Cortex of kidney (tissue), 1 donor: ENCODE measurements at places on chromosomes 1 and 21.

- no peak for DNase-seq
Measured at GRCh38 chr1:100759188-100759587, 39.6 kb downstream of the VCAM1 start.

DNA sequence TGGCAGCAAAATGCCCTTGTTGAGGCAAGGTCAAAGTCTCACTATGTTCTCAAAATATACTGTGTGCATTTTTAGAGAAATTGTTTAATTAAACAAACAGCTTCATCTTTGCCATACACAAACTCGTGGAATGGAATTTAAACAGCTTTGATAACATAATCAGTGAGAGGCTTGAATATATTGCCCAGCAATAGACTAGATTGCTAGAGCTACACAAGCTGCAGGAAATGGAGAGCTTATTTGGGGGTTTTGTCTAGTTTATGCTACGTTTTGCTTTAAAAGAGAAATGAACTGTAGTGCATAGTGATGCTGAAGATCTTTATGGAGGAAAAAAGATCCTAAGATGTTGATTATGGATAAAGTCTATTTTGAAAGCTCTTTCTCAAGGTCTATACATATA, 166.8 kb upstream of the HMCN1 start:
- DNase-seq: no peak

- no peak for DNase-seq
Measured at GRCh38 chr1:178973652-178974101, 52.0 kb upstream of the FAM20B start.

DNA sequence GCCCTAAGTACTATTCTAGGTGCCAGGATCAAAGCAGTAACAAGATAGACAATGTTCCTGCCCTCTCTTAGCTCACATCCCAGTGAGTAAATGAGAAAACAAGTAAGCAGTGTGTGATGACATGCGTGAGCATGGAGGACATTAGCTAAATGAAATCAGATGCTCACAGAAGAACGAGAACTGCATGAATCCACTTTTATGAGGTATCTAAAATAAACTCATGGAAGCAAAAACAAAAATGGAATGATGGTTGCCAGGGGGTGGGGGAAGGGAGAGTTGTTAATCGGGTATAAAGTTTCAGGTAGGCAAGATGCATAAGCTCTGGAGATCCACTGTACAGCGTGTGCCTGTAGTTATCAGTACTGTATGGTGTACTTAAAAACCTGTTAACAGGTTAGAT, 195.1 kb downstream of the HHAT start:
- DNase-seq: no peak

DNA sequence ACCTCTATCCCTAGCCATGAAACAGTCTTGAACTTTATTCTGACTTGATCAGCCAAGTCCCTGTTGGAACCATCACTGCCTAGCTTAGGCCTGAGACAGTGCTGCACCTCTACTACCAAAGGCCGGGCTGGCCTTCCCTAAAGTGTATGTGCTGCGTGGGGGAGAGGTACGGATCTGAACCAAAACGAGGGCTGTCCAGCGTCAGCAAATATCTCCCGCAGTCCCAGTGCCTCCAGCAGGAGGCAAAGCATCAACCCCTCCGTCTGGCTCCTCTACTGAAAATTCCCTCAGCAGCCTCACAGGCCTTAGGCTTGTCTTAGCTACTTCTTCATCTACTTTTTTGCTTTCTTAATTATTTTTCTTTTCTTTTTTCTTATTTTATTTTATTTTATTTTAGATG, 33.3 kb upstream of the KIF26B start:
- DNase-seq: no peak

DNA sequence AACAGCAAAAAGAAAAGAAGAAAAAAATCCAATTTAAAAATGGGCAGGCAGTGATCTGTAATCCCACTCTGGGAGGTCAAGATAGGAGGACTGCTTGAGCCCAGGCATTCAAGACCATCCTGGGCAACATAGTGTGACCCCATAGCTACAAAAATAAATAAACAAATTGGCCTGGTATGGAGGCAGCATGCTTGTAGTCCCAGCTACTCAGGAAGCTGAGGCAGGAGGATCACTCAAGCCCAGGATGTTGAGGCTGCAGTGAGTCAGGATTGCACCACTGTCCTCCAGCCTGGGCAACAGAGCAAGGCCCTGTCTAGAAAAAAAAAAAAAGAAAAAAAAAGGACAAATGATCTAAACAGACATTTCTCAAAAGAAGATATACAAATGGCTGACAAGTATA, 99.6 kb downstream of the EIF4G3 start:
- DNase-seq: no peak

DNA sequence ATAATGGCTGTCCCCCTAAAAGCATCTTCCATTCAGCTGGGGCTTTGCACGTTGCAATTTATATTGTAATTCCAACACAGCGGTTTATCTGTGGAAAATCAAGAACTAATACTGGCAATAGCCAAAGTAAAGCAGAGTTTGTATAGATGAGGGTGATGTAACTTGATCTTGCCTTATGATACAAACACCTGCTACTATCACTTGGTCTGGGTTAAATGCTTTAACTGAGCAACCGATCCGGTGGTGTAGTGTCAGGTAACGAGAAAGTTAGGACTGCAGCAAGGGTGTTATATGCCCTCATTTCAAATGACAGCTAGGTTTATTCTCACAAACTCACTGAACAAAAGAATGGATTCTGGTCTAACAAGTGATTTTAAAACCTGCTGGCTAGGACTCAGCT, 47.3 kb upstream of the PLPPR4 start:
- no peak for DNase-seq

DNA sequence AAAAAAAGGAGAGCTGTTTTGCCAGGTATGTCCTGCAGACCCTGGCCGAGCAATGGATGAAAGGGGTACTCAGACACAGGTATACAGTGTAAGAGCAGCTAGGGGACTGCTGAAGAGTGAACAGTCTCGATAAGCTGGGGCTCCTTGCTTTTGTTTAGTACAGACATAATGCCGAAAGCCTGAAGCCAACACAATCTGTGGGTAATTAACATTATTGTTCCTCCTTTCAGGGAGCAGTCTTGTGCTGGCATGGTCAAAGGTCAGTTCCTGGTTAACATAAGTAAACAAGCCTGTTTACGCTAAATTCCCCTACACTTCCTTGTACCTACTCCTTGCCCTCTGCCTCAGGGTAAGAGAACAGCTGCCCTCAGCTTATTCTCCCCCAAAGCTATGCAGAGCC, 272.3 kb upstream of the ST6GALNAC5 start:
- DNase-seq: no peak

- DNase-seq: no peak
Measured at GRCh38 chr21:45410151-45410864, 5.3 kb downstream of the COL18A1 start.

DNA sequence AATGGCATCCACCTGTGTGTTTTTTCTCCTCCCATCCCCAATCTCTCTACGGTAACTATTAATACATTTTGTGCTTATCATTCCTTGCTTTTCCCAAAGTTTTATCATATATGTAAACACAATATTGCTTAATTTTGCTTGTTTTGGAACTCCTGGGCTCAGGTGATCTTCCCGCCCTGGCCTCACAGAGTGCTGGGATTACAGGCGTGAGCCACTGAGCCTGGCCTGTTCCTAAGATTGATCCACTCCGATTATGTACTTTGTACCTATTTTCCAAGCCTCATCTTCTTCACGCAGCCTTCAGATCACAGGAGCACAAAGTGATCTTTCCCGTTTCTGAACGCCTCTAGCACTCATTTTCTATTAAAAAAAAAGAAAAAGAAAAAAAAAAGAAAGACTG, 45.2 kb downstream of the MEF2D start:
- no peak for DNase-seq

DNA sequence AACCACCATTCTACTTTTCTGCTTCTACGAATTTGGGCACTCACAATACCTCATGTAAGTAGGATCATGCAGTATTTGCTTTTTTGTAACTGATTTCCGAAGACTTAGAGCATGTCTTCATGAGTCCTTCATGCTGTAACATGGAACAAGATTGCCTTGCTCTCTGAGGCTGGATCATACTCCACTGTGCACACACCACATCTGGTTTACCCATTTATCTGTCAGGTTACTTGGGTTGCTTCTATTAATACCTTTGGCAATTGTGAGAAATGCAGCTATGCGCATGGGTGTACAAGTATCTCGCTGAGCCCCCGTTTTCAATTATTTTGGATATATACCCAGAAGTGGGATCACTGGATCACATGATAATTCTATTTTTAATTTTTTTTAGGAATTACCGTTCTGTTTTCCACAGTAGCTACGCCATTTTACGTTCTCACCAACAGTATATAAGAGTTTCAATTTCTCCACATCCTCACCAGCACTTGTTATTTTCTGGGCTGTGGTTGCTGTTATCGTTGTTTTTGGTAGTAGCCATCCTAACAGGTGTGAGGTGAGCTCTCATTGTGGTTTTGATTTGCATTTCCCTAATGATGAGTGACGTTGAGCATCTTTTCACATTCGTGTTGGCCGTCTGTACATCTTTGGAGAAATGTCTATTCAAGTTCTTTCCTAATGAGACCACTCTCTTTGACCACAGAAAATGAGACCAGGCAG, 10.7 kb upstream of the SLC2A5 start:
- no peak for DNase-seq

- no peak for DNase-seq
Measured at GRCh38 chr1:29123887-29124365, at the start of gene TMEM200B. Gene TMEM200B, minus strand, starts transcription at chr1:29123903. Its CDS starts 2,075 bp downstream, at chr1:29121828.

DNA sequence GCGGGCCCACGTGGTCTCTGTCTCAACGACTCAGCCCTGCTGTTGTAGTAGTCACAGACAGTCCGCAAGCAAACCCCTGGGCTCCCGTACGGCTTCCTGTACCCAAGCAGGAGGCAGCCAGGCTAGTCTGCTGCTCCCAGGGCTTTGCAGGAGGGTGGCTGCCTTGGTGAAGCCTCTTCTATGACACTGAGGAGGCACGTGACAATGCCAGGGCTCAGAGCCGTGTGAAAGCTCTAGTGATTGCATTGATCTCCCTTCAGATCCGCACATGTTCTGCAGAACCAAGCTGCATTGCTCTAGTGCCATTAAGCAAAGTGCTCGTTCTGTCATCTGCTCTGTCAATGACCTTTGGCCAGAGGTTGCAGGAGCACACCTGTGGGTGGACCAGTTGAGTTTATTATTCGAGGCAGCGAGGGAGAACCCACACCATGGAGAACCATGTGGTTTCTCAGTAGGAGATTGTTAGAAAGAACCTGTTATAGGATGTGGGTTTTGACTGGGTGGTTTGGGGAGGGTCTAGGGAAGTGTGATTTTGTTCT, 18.0 kb downstream of the UMODL1 start:
- DNase-seq: no peak

GRCh38 chr1:200306944-200307754, 102.7 kb downstream of the ZNF281 start:
- no peak for DNase-seq

DNA sequence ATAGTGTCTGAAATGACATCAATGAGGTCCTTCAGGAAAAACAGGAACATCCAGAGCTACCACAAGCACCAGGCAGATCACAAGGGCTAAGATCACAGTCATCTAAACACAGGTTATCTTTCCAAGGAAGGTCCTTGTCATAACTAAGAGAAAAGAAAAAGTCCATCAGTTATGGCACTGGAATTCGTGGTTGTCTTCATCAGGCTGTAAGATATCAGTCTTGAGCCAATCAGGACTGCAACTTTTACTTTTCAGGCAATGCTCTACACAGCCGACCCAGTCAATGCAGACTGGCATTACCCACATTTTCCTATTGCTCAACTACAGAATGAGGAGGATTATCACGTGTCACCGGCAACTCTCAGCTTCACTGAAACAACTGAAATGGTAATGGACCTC, 26.4 kb downstream of the SORT1 start:
- DNase-seq: no peak

- no peak for DNase-seq
Measured at GRCh38 chr1:9228609-9229008, 6.0 kb upstream of the H6PD start.

DNA sequence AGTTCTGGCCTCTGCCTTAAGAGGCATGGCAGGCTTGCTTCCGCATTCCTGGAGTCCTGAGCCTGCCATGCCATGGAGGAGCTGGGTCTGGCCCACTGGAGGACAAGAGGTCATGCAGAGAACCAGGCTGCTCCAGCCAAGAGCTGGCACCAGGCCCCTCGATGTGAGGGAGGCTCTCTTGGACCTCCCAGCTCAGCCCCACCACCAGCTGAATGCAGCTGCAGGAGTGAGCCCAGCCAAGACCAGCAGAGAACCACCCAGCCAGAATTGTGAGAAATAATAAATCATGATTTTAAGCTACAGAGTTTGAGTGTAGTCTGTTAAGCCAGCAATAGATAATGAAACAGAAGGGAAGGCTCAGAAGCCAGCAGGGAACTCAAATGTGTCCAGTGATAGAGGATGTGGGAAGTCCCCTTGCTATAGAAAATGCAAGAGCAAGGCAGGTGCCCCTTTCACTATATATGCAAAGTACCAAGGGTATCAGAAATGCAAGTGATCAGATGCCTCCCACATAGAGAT, 118.4 kb downstream of the HIVEP3 start:
- no peak for DNase-seq

DNA sequence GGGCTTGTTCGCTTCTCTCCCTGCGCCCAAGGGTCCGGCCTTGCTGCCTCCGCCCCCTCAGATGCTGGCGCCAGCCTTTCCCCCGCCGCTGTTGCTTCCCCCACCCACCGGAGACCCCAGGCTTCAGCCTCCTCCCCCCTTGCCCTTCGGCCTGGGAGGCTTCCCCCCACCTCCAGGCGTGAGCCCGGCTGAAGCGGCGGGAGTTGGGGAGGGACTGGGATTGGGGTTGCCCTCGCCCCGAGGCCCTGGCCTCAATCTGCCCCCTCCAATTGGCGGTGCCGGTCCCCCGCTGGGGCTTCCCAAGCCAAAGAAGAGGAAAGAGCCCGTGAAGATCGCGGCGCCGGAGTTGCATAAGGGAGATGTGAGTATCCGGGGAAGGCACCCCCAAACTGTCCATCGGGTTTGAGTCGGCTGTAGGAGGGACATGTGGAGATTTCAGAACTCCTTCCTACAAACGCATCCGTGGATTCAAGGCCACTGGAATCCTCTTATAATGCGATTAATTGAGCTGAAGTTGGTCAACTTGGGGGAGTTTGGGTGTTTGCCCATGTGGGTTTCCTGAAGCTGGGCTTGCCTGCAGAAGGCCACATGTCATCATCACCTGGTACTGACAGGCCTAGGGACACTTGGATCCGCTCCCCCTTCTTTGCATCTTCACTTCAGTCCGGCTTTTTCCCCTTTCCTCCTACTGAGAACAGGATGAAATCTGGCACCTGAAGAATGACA, 707 bp downstream of the PRCC start:
- no peak for DNase-seq
